ENCODE measurements at places on chromosomes 1 and 21.

- no peak for DNase-seq
These were observed 47.6 kb upstream of the PPP2R5A start for GRCh38 chr1:212237651-212238050.

DNA sequence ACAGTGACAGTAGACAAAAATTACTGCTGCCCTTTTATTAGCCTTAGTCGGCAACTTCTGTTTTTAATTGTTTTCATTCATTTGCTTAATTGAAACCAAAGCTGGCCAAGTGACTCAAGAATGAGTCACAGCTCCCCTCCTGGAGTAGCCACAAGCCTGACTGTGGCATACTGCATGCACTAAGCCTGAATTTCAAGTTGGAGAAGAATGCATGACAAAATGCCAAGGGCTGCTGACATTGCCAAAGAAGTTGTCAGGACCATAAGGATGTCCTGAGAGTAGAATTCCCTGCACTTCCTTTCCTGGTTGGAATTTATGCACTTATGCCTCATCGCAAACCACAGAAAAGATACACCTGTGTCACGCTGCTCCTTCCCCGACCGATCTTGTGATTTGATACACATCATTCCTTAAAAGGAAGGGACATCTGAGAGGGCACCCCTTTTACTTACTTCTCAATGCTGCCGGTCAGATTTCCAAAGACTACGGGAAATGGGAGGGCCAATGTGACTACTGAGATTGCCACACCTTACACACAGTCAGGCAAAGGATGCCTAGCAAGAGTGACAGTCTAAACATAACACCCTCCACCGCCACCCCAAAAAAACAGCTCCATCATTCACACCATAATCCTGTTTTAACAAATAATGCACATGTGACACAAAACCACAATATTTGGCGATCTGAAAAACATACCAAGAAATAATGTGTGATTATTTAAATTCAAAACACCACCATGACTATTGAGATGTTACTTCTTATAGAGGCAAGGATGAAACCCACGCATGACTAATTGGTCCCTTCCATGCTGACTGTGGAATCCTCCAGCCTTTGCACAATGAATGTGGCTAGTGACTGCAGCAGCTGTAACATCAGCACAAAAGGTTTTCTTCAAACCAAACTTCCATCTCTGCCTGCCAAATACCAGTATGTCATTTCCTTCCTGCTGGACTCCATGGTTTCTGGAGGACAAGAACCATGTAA, 28.2 kb downstream of the VAV3 start:
- no peak for DNase-seq

- DNase-seq, result no peak
These were observed 35.6 kb downstream of the GPA33 start for GRCh38 chr1:167054531-167054930.

DNA sequence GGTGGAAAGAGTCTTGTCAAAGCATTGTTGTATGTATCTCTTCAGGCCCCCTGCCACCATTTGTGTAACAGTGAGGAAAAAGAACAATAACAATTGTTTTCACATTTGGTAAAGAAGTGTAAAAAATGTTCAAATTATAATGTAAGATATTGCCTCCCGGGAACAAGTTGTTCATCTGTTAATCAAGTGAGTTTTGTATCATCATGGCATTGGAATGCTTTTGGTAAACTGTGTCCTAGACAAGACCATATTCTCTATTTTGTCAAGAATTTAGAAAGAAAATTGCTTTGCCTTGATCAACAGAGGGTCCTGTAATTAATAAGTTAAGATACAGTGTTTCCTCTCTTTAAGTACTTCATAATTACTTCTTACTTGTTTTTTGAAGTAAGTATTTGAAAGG, 692.0 kb upstream of the NR5A2 start:
- DNase-seq, result no peak

- no peak for DNase-seq
These were observed 19.3 kb upstream of the ALDH4A1 start for GRCh38 chr1:18921516-18922251.

- DNase-seq, result no peak
These were observed 78.3 kb downstream of the NDUFS5 start for GRCh38 chr1:39104158-39105060.

DNA sequence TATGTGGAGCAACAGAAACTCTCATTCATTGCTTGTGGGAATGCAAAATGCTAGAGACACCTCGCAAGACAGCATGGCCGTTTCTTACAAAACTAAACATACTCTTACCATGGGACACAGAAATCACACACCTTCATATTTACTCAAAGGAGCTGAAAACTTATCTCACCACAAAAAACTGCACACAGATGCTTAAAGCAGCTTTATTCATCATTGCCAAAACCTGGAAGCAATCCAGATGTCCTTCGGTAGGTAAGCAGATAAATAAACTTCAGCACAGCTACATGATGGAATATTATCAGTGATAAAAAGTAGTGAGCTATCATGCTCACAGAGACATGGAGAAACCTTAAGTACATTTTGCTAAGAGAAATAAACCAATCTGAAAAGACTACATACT, 124.3 kb downstream of the RERE start:
- DNase-seq, result no peak

GRCh38 chr1:88035578-88035977, 648.5 kb upstream of the PKN2 start:
- no peak for DNase-seq

DNA sequence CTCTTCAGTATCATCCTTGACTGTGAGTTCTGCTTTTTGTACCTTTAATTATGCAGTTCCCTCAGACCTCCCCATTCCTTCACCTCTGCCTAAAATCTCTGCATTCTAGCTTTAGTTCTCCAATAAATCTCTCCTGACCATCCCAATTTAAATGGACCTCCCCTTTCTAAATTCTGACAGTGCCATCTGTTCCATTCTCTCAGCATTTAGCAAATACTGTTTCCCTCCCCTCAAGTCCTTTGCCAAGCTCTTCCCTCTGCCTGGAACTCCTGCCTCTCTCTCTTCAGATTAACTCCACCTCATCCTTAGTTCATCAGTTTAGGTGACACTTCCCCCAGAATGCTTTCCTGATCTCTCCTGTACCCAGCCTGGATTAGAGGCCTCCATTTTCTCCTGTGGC, 54.0 kb upstream of the JUN start:
- no peak for DNase-seq

DNA sequence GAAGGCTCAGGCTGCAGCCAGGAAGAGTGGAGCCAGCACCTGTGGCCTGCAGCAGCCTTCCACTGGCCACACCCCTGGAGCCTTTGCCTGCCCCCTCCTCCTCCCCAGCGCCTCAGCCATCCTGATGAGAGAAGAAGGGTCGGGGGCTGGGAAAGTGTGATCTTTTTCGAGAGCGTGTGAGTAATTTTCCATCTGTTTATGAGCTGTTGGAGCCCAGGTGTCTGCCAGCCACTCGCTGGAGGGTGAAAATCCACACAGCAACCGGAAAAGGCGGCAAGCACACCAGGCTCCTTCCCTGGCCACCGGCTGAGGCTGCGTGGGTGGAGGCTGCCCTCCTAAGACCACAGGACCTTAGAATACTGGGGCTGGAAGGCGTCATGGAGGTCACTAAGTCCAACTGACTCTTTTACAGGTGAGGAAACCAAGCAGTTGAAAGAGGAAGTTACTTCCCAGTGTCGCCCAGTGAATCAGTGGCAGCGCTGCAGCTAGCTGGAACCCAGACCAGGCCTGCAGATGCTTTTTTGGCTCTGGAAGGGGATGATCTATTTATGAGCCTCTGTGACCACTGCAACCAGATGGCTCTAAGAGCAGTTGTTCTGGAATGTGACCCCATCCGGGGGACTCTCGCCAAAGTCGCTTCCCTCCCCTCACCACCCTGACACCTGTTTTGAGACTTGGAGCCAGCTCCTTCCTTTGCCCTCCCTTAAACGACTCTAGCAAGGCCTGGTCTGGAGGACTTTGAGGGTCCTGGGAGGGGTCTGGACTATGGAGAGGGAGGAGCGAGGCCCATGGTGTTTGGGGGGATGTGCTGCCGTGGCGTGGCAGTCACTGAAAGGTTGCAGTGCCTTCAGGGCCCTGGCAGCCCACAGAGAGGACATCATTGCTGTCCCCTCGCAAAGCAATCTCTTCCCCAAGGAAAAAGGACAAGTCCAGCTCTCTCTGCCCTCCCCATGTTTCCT, 54.5 kb downstream of the LGR6 start:
- DNase-seq, result no peak

- no peak for DNase-seq
These were observed 259.8 kb upstream of the PROX1 start for GRCh38 chr1:213727853-213728592.

GRCh38 chr1:9193233-9193625, 41.3 kb upstream of the H6PD start:
- DNase-seq, result no peak

DNA sequence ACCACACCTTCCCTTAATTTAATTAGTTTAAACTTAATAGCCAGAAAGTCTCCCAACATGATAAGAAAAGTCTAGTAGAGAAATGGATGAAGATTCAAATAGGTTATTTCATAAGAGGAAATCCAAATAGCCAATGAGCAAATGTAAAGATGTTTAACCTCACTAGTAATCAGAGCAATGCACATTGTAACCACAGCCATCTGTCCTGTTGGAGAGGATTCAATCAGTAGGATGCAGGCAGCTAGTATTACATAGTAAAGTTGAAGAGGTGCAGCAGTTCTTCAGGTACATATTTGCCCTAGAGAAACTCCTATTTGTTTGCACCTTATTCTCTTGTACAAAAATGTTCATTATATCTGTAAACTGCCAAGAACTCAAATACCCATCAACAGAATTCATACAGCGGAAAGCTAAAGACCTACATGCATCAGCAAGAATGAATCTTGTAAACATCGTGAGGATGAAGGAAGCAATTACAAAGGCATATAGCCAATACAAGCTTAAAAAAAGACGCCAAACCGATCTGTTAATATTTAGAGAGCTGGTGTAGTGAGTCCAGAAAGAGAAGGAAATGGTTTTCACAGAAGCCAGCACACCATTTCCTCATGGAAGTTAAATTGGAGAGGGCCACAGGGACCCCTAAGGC, 27.9 kb downstream of the DIP2A start:
- no peak for DNase-seq

GRCh38 chr1:155195201-155196102, 12.2 kb downstream of the THBS3 start:
- DNase-seq, result no peak

DNA sequence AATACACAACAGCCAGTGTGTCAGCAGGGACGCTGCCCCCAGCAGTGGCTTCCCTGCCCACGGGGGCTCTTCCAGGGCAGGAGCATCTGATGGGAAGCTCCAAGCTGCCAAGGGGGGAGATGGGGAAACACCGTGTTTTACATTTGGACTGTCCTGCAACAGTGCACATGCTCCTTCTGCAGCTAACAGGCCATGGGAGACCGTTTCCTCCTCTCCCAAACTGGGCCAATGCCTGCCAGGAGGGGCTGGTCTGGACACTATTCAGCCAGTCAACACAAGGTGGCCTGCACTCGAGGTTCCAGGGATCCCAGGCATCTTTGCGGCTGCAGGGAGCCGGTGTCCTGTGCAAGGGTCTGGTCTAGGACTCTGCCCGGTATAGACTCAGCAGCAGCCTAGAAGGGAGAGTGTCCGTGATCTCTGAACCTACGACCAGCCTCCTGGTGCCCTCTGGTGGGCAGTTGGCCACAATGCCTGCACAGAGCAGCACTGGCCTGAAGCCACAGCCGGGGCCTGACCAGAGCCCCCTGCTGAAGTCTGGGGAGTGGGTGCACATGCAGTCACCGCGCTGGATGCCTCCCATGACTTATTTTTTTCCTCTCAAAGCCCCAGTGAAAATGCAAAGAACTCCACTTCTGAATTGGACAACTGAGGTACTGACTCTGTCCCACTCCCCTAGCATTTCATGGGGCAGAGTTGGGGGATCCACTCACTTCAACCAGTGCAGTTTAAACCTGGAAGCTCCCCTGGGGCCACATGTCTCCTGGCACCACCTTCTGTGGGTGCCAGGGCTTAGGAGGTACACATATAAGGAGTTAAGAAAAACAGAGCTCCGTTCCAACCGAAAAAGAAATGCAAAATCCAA, 33.3 kb downstream of the RCC2 start:
- DNase-seq, result no peak

- DNase-seq, result no peak
These were observed 1.5 kb downstream of the SPATA6 start for GRCh38 chr1:48470481-48470855.

DNA sequence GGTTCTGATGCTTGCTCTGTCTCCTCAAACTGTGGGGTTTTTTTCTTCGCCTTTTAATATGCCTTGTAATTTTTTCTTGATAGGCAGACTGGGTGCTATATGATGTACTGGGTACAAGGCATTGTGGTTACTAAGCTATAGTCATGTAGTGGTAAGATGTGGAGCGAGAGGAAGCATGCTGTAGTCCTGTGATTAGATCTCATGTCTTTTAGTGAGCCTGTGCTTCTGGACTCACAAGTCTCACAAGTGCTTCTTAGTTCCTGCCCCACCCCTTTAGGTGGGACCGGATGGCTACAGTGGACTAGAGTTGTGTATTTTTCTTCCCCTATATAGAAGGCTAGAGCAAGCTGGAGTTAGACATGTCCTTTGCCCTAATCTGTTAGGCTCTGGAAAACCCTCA, 178.7 kb downstream of the DNM3 start:
- no peak for DNase-seq

- no peak for DNase-seq
These were observed 176.6 kb upstream of the PBX1 start for GRCh38 chr1:164382384-164382783.
